ENCODE measurements at places on chromosomes 2 and 18. TPM values are rescaled to one million over a fixed set of nuclear protein-coding genes. Genes with fewer than 3 reads are reported as not detected.

Gene ICOS
- not detected for polyA plus RNA-seq

Gene SCN9A
- 3.8 TPM for polyA plus RNA-seq

Gene TCF23
- polyA plus RNA-seq: 0.32 TPM

Gene RIT2
- polyA plus RNA-seq: not detected

Gene SKA1
- 5.3 TPM for polyA plus RNA-seq

Gene NAT8
- 0.25 TPM for polyA plus RNA-seq

Gene SKOR2
- polyA plus RNA-seq: not detected

Gene NT5DC4
- not detected for polyA plus RNA-seq

Gene NOL4
- polyA plus RNA-seq: 0.22 TPM

Gene MYO5B
- polyA plus RNA-seq: 1.3 TPM

Gene C2orf76
- not detected for polyA plus RNA-seq

Gene AKAIN1
- not detected for polyA plus RNA-seq

Gene MARCHF4
- polyA plus RNA-seq: not detected

Gene IMMT
- 76.8 TPM for polyA plus RNA-seq

Gene FBXO48
- 1.5 TPM for polyA plus RNA-seq

Gene FBLN7
- 12.7 TPM for polyA plus RNA-seq

Gene SLC14A1
- polyA plus RNA-seq: 2.6 TPM

Gene STON1
- 16.4 TPM for polyA plus RNA-seq

Gene ZSWIM2
- polyA plus RNA-seq: 0.14 TPM

Gene ELOA2
- not detected for polyA plus RNA-seq

Gene FOSL2
- polyA plus RNA-seq: 29.8 TPM

Gene ADAM23
- polyA plus RNA-seq: 11.7 TPM

Gene GKN2
- not detected for polyA plus RNA-seq

Gene FTCDNL1
- polyA plus RNA-seq: 2.2 TPM

Gene RAD51AP2
- 0.12 TPM for polyA plus RNA-seq

Gene CCDC150
- polyA plus RNA-seq: 5.0 TPM
